ENCODE measurements at places on chromosomes 4 and X.

DNA sequence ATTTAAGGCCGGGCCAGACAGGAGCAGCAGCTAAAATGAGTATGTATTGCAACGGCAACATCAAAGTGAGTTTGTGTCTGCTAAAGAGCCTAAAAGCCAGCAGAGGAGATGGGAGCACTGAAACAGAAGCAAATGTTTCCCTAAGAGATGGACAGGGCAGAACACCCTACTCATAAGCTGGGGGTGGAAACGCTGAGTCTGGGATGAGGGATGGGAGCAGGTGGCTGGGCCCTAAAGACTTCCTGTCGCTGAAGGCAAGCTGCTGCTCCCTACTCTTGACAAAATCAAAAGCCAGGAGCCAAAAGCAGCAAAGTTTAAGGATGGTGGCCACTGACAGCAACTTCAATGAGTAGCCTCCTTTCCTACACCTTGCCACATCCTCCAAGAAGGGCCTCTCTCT lies 40.6 kb upstream of the NAP1L5 start:
- DNase-seq = no peak

GRCh38 chr4:188195389-188195985 lies 56.2 kb downstream of the TRIML1 start:
- no peak for DNase-seq

DNA sequence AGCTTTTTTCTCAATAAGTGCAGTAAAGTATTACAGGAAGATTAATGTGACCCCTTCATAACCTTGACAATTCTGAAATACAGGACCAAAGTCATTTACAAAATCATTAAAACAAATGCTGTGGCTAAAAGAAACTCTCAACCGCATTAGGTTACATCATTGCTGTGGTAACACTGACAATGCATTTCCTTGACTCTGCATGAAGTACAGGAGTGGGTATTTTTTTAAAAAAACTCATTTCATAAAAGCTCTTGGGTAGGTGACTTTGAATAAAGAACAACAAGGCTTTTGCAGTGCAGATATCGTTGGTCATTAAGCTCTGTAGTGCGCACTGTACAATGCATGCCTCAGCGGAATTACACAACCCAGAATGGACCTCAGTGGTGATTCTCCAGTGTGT lies 23.4 kb upstream of the XK start:
- DNase-seq = no peak

- DNase-seq = no peak
Observed at GRCh38 chr4:57109411-57109846, 756 bp downstream of the IGFBP7 start.

- no peak for DNase-seq
Observed at GRCh38 chr4:38821739-38822138, 17.1 kb upstream of the TLR1 start.

DNA sequence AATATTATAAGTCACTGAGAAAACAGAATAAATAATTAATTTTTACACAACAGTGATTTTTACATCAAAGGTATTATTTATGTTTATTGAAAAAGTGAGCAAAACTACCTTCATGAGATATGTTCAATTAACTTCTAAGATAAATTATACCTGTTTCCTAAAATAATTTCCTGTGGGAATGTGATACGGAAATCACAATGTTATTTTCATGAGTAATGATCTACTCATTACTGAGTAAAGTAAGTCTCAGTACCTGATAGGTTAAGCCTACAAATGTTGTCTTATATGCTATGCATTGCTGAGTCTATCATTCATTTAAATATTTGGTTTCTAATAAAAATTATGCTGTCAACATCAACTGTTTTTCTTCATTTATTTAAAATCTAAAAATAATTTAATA lies 324.0 kb downstream of the STPG2 start:
- DNase-seq = no peak

- DNase-seq = no peak
Observed at GRCh38 chrX:115535421-115535820, 25.6 kb upstream of the PLS3 start.

Measured in effector memory CD4-positive, alpha-beta T cell (primary cell).